ENCODE measurements at places on chromosomes 4 and X. TPM values are rescaled to one million over a fixed set of nuclear protein-coding genes. Genes with fewer than 3 reads are reported as not detected.

Gene PCDH18
- under 0.01 TPM for total RNA-seq

Gene STAP1
- not detected for total RNA-seq

Gene PROM1
- total RNA-seq = 5.4 TPM

Gene LRIT3
- total RNA-seq = 0.15 TPM

Gene UGT2B10
- not detected for total RNA-seq

Gene GAGE12G
- total RNA-seq = not detected

Gene PSAPL1
- not detected for total RNA-seq

Gene CYBB
- not detected for total RNA-seq
